ENCODE measurements at places on chromosomes 5 and 9.

- peak; percentile 64 for DNase-seq
These were observed 7.4 kb downstream of the SMARCA2 start for GRCh38 chr9:2022560-2022959.

DNA sequence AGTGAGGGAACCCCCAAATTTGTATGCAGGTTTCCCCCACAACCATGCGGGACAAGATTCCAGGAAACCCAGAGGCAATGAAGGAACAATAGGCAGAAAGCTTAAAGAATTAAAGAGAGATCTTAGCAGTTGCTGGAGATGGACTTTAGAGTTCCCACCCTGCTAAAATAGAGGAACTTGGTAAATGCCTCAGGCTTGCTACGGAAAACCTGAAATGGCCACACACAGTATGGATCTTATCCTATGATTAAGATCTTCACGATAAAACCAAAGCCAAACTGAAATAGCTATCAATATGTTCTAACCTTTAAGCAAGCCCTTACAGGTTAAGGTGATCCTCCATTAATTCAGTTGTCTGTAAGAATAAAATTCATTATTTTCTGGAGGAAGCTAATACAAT is 148.3 kb downstream of the RANBP17 start:
- no peak for DNase-seq

DNA sequence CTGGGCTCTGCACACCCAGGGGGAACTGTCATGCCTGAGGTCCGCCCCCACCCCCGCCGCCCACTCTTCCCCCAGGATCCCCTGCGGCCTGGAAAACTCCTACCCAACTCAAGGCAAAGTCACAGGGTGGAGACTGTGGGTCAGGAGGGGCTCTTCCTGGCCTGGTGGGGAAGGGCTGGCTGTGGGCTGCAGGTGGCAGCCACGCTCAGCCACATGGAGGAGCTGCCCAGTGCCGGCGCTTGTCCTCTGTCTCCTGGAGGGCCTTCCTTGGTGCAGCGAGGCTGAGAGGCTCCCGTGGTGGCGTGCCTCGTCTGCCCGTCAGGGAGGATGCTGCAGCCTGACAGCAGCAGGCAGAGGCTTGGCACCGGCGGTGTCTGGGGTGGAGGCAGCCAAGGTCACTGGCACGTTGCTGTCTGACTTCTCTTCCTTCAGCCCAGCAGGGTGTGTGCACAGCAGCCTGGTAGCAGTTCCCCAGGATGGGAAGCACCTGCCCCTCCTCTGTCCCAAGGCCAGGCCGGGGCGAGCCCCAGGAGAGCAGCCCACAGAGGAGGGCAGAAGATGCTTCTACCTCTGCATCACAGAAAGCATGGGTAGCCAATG is 78.1 kb downstream of the ADAMTS2 start:
- no peak for DNase-seq

DNA sequence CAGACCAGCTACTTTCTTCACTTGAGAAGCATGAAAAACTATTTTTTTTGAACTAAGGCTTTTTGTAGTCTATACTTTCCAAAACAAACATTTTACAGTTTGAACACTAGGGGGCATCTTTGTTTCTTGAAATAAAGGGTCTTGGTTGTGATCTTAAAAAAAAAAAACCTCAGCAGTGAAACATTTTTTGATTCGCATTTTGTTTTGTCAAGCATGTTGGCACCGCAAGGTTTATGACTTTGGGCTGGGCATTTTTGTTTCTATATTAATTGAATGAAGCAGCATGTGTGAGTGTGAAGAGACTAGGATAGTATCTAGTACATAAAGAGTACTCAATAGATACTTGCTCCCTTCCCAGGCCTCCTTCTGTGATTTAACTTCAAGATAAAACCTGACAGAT is 31.6 kb upstream of the ACOT12 start:
- no peak for DNase-seq

DNA sequence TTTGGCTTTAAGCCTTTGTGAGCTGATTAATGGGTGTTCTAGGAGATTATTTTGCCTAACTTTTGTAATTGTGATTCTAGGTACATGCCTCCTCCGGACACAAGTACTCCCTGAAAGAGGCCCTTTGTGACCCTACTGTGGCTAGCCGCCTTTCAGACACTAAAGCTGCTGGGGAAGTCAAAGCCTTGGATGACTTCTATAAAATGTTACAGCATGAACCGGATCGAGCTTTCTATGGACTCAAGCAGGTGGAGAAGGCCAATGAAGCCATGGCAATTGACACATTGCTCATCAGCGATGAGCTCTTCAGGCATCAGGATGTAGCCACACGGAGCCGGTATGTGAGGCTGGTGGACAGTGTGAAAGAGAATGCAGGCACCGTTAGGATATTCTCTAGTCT is 13.6 kb downstream of the ITGA1 start:
- DNase-seq: no peak

DNA sequence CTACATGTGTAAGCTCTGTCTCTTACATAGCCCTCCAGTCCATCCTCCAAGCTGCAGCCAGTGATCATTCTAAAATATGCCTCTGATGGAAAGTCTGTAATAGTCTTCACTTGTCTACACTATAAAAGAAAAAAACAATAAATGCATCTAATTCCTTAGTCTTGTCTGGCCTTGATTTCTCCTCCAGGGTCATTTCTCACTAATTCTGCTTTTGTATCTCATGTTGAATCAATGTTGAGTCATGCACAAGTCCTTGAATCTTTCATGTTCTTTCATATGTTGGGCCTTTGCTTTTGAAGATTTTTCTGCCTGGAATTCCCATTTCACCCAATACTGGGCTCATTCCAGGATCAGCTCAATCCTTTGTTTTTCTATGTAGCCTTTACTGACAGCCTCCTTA is 121.1 kb upstream of the TRIM32 start:
- DNase-seq: no peak

GRCh38 chr5:93358176-93358575 is 222.8 kb downstream of the NR2F1-AS1 start:
- DNase-seq: no peak

DNA sequence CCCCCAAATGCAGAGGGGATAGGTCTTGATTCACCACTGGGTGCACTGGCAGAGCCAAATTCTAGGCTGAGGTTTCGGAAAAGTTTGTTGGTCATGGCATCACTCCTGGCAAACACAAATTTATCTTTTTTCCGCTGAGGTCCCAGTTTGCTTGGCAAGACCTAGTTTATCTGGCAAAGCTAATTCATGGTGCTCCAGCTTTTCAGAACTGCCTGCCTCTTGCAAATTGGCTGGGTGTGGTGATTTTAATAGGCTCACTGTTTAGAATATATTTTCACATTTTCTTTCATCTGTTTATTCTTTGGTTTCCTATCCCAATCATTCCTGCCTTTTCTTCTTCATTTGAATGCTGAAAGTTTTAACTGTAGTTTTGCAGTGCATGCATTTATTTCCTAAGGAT is 50.5 kb upstream of the MAMDC2 start:
- no peak for DNase-seq

DNA sequence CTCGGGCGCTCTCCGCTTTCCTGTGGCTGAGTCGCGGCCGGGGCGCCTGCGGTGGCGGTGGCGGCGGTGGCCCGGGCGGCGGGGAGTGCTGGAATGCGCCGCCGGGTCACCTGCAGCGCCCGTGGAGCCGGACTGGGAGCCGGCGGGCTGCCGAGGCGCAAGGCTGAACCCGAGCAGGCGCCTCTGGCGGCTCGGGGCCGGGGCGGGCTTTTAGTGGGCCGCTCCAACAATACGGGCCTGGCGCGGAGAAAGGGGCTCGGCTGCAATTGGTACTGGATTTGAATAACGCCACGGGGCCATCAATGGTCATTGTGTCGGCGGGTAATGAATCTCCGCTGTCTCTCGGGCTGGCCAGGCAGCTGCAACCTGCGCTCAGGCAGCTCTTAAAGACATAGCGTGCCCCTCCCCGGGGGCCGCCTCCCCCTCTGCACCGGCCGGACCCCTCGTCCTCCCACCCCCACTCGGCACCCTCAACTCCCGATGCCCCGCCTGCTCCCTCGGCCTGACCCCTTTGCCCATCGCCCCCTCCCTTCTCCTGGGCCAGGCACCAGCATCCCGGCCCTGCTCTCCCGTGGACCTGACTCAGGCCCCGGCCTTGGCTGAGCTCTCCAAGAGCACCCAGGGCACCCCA is 22.1 kb downstream of the URM1 start:
- no peak for DNase-seq

DNA sequence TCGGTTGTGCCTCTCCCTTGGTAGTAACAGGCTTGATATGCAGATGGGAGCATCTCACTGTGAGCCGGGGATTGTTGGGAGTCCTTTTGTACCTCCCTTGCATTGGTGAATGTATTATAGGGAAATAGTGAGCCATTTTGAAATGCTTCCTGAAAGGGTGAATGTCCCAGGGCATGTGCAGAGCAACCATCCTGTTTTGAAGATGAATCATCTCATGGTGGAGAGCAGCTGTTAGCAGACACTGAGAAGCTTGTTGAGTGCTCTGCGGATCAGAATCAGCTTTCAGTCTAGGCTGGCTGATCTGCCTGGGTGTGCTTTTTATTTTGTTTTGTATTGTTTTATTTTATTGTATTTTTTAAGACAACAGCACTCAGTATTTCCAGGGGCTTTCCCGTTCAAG is 29.7 kb downstream of the SLC36A1 start:
- DNase-seq: no peak
